ENCODE measurements at places on chromosomes 5 and 9.

DNA sequence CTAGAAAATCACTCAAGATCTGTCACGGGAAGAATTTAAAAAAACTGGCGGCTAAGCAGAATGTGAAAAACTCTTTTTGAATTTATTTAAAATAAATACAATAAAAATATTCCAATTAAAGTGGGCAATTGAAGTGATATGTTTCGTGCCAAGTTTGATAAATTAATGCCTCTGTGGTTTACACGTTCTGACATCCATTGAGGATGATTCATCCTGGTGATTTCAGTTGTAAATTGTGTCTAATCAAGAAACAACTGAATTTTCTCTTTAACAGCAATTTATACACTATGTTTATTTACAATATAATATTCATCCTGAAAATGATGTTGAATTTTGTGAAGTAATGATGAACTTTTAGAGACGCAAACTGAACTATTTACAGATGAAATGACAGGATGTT, 21.0 kb upstream of the OSMR start:
- no peak for DNase-seq

DNA sequence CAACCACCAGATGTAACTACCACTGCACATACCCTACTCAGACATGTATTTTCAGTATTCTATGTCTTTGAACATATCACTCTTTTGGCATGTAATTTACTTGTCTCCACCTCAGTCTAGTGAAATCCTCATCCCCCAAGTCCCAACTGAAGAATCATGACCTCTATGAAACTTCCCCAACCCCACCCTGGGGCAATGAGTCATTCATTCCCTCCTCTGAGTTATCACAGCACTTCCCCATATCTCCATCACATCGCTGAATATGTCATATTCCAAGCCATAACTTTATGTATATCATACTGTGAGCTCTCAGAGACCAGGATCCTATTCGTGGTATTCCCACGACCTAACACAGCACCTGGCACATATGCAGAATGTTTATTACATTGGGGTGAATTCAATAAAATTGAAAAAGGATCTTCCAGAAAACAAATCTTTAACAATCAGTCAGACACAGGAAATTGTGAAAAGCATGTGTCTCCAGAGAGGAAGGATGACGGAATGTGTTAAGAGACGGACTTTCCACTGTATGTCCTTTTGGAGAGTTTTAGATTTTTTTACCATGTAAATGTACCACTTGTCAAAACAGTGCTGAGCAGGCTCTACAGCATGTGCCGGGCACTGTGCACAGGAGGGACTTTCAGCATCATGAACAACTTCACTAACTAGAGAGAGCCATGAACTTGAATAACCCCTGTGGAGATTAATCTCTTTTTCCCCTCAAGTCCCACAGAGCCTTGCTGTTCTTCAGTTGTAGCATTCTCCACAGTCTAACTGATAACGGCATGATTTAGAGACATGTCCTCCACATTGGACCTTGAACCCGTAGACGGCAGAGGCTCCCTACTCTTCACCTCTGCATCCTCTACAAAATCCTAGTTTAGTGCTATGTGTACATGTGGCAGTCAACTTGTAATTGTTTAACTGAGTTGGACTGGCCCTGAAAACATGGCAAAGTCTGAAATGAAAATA, 213.5 kb downstream of the GLIS3 start:
- no peak for DNase-seq

- no peak for DNase-seq
Observed at GRCh38 chr5:158039911-158040347, 181.0 kb upstream of the CLINT1 start.

DNA sequence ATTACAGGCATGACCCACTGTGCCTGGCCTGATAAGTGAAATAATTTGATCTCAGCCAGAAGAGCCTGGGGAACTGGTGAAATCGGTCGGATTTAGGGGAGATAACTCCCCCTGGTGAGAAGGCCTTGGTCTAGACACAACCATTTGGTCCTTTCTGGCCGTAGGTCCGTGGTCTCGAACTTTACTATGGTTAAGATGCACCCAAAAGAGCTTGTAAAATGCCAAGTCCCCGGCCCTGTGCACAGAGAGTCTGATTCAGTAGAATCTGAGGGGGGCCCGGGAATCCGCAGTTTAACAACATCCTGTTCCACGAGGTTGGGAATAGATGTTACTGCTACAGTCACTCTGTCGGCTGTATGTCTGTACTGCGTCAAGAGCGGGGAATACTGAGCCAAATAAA, 140.7 kb downstream of the C9orf50 start:
- DNase-seq, result no peak

DNA sequence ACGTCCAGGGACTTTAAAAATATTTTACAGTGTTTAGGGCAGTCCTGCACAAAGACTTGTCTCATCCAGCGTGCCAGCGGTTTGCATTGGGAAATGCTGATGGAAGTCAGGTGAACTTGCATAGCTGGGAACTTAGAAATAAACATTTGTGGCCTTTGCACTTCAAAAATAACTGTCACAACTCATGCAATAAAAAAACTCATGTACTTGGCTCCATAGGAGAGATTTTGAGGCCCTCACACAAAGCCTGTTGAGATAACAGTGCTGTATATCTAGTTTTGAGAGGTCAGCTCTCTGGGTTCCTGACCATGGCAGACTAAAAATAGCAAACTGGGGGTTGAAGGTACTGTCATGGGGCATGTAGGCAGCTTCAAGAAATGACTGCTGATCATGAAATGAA, 5.5 kb downstream of the COMMD10 start:
- no peak for DNase-seq

DNA sequence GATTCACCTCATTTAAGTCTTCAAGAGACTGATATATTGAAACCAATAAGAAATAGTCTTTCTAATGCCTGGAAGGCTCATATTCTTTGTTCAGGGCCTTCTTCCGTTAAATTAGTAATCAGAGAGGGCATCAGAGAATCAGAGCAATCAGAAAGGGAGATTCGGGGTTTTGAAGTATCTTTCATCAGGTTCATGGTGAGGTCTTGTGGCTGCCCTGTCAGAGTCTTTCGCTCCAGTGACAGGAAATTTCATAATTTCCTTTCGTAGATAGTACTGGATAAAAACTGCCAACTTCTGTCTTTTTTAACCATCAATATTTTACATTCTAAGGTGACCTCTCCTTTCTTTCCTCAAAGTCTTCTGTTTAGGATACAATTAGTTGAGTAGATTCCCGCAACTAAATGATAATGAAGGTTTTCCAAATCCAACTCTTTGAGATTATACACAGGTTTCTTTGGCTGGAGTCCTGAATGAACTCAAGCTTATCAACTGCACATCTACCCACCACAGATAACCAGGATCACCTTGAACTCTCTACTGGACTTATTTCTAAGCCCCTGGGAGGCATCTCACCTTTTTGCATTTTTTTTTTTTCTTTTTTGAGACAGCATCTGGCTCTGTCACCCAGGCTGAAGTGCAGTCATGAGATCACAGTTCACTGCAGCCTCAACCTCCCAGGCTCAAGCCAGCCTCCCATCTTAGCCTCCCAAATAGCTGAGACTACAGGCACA, 5.5 kb downstream of the IL31RA start:
- DNase-seq, result no peak

- no peak for DNase-seq
Observed at GRCh38 chr5:75720882-75721281, 3.6 kb upstream of the POC5 start.

GRCh38 chr5:110752953-110753352, 14.1 kb downstream of the SLC25A46 start:
- no peak for DNase-seq

GRCh38 chr9:79431019-79431679, 140.6 kb upstream of the TLE4 start:
- no peak for DNase-seq

GRCh38 chr9:35729700-35730485, 2.1 kb downstream of the TLN1 start:
- DNase-seq, result no peak

DNA sequence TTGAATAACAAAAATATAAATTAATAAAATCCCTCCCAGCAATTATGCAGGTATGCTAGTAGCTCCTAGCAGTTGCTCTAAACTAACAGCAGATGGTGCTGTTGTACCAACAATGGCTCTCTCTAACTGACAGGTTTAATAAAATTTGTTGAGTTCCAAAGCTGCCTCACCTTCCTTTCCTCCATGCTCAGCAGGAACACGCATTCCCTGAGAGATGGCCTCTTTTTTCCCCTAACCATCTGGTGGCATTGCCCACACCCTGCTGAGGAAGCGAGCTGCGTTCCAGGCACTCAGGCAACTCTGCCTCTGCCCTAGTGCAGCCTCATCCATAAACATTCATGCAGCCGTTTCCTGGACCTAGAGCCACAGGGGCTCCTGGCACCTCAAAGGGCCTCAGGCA, 106.2 kb downstream of the KLHL3 start:
- peak; percentile 70 for DNase-seq

DNA sequence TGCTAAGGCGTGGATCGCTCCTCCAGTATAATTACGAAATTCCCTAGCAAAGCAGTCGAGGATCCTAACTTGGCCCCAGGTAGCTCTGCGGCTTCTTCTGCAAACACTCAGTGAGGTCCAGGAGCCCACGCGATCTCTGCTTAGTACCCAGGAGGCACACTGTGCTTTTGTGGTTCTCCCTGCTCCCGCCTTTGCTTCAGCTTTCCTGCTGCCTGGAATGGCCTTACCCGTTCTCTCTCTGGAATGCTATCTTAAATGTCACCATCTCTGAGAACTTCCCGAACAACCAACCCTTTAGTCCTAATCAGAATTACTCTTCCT, 639 bp downstream of the INVS start:
- no peak for DNase-seq

- no peak for DNase-seq
Observed at GRCh38 chr5:122093415-122094180, 15.5 kb upstream of the LOX start.

DNA sequence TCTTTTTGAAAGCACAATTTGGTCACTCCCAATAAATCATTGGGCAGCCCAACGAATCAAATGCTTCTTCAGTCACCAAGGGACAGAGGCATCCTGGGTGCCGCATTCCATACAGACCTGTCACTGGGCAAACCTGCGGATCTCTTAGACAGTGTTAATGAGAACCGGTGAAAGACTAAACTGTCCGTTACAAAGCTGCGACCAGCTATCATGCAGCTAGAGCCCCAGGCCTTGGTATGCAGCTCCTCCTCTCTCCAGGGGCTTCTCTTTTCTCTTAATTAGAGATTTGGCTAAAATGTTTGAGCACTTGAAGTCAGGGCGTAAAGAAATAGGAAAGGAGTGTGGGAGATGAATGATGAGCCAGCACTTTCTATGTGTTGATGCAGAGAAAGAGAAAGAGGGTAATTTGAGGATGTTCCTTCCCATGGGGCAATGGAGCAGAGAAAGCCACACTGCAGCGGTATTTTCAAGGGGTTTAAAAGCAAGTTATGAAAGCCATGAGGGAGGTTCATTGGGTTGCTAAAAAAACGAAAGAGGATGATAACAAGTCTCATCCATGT, 175.3 kb downstream of the RFK start:
- no peak for DNase-seq

DNA sequence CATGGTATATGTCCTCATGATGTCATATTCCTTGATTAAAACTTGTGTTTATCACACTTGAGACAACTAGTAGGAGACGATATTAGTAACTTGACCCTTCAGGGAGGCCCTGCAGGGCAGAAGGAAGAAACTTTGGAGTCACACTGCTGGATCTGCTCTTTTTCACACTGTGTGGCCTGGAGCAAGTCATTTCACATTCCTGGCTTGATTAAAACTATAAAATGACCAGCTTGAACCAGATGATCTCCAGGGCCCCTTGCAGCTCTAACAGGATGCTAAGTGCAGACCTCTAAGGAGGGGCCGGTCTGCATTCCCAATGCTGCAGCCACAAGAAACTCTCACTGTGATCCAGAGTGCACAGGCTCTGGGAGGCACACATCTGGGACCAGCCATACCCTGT, 146.4 kb upstream of the ZNF366 start:
- DNase-seq, result no peak

GRCh38 chr5:6623941-6624340, 8.9 kb downstream of the NSUN2 start:
- DNase-seq, result no peak

DNA sequence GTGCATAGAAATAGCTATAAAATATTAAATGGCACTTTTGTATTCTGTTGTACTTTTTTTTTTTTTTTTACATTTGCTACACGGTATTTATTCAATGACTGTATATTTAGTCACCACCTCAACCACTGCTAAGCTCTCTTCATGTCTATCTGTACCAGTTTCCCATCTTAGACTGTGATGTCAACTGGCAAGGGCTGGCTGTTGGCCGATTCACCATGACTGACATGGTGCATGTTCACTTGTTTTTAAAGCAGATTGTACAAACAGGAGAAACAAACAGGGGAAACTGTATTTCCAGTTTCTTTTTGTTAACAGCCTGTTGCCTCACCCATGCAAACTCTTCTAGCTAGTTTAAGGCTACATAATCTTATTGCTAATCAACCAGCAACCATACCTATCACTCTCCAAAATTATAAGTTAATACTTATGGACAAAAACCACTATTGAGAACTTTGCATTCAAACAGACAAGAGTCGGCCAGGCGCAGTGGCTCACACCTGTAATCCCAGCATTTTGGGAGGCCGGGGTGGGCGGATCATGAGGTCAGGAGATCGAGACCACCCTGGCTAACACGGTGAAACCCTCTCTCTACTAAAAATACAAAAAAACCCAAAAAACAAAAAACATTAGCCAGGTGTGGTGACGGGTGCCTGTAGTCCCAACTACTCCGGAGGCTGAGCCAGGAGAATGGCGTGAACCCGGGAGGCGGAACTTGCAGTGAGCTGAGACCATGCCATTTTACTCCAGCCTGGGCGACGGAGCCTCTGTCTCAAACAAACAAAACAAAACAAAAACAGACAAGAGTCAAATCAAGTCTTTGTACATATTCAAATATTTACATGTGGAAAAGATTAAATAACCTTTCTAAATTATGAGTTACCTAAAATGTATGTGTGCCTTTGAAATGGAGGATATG, 13.2 kb downstream of the ZFAND5 start:
- DNase-seq, result no peak

DNA sequence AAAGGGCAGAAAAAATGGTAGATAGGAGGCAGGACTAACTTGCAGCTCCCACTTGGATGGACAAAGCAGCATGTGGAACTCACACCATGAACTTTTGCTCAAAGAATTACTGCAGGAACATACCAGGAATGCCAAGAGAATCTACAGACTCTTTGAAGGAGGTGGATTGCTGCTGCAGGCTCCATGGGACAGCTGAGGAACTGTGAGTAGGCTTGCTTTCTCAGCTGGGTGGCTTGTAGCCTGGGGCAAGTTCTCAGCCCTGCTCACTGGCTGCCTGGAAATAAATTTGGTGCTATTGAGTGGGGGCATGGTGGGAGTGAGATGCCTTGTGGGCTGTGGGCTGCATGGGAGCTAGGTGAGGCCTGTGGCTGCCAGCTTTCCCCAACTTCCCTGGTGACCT, 574.5 kb downstream of the PRELID2 start:
- no peak for DNase-seq

DNA sequence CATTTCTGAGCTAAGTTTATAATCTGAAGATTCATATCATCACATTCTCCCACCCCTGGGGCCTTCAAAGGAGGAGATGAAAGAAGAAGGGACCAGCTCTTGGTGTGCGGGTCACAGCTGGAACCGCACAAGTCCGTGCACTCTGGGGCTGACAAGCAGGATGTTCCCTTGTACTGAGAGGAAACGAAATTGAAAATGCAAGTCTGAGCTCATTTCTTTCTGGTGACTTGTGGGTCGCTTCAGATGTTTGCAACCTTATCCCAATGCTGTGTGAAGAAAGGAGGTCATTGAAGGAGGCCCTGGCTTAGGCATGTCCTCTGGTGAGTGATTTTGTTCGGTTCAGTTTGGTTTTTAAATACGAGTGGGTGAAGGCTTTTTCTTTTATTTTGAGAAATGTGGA, 59.6 kb downstream of the C9orf152 start:
- no peak for DNase-seq

- DNase-seq, result no peak
Observed at GRCh38 chr9:73847536-73847935, 649.6 kb upstream of the RORB start.
